ENCODE measurements at places on chromosomes 6 and 20. TPM values are rescaled to one million over a fixed set of nuclear protein-coding genes. Genes with fewer than 3 reads are reported as not detected.

The CCN5 gene
- 37.0 TPM for total RNA-seq

The NMBR gene
- total RNA-seq: not detected

The HLA-DQA1 gene
- total RNA-seq: 5.4 TPM

The PBOV1 gene
- not detected for total RNA-seq

Data from left ventricle myocardium inferior (tissue), 1 donor.